Subcutaneous preadipocyte (primary cell): ENCODE measurements at places on chromosomes 12 and 14. TPM values are rescaled to one million over a fixed set of nuclear protein-coding genes. Genes with fewer than 3 reads are reported as not detected.

The RIPK3 gene
- 3.7 TPM in 2 replicates for total RNA-seq

The OR4E2 gene
- not detected in 2 replicates for total RNA-seq

The MORN3 gene
- 0.20 and 0.37 TPM in 2 replicates for total RNA-seq

The MYF5 gene
- total RNA-seq = not detected in 2 replicates

The FIGNL2 gene
- total RNA-seq = under 0.01 TPM in 1 of 2 replicates, not detected in the other

The BMAL2 gene
- 23.9 and 38.7 TPM in 2 replicates for total RNA-seq

The ZBTB25 gene
- total RNA-seq = 6.2 and 7.2 TPM in 2 replicates

The DCAF5 gene
- 18.8 and 20.9 TPM in 2 replicates for total RNA-seq

The APOLD1 gene
- 5.1 and 5.5 TPM in 2 replicates for total RNA-seq

The SNW1 gene
- 58.6 and 62.8 TPM in 2 replicates for total RNA-seq

The LMNTD1 gene
- total RNA-seq = 1.4 TPM in 1 of 2 replicates, not detected in the other

The GCN1 gene
- total RNA-seq = 153 and 177 TPM in 2 replicates

The TAS2R30 gene
- total RNA-seq = 4.4 and 6.6 TPM in 2 replicates

The HOTAIR gene
- total RNA-seq = not detected in 2 replicates

The FSCB gene
- not detected in 2 replicates for total RNA-seq

The HOXC12 gene
- total RNA-seq = not detected in 2 replicates

The OASL gene
- total RNA-seq = 0.73 and 1.6 TPM in 2 replicates
